ENCODE measurements at places on chromosomes 1 and 21.
A peak's percentile ranks its signal among the peaks of the same experiment; 100 is the strongest.

DNA sequence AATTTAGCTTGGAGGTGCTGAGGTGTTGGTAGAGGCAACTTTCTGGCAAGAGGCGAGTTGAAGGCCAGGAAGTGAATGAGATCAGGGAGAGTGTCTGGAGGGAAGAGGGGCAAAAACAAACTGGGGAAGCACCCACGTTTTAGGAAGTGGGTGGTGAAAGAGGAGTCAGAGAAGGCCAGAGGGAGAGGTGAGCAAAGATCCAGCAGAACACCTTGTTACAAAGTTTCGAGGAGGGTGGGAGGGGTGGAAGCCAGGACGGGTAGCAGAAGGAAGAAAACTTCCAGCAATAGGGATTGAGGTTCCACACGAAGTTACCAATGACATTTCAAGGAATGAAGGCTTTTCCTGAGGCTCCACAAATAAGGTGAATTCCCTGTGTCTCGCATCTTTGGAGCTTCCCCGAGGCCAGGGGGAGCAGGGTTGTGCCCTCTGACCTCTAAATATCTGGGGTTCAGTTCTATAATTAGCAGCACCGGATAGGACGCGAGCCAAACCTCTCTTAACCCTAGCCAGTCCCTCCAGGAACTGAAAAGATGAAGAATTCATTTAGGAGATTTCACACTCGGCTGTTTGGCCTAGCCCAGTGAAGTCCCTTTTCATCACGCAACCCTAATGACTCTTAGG lies 578 bp upstream of the SESN2 start:
- DNase-seq: no peak

- no peak for DNase-seq
Measured at GRCh38 chr1:108824051-108824450, 32.8 kb downstream of the AKNAD1 start.

GRCh38 chr1:228393811-228394570 lies 12.6 kb downstream of the TRIM11 start:
- DNase-seq: no peak

- no peak for DNase-seq
Measured at GRCh38 chr1:36466370-36467026, 2.3 kb upstream of the MRPS15 start.

DNA sequence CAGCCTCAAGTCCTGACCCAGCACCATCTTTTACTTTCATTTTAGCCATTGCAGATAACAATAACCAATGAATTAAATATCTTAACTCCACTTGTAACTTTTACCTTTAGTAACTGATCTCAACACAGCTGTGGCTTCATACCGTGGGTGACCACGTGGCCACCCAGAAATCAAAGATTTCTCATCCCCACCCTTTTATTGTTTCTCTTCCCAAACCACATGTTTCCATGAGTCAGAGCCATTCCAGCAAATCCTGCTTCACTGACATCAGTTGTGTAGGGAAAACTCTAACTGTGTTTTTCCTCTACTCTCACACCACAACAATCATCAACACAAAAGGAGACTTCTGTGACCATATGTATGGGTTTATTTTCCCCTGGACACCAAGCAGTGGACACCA lies 25.1 kb upstream of the BRDT start:
- no peak for DNase-seq

GRCh38 chr1:168521401-168522000 lies 22.3 kb downstream of the XCL2 start:
- peak; percentile 88 for DNase-seq

GRCh38 chr21:45859762-45860357 lies 121.7 kb upstream of the COL6A1 start:
- DNase-seq: no peak

DNA sequence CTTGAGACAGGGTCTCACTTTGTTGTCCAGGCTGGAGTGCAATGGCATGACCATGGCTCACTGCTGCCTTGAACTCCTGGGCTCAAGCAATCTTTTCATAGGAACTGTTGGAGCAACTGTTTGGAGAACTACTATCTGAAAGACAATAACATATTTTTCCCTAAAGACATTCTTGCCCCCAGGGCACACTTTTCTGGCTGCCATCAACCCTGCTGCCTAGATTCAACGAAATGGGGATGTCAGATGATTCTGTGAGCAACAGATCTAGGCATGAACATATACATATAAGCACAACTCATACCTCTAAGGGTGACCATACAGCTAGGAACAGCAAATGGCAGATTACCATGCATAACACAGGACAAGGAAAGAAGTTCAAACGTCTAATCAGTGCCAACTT lies 27.4 kb downstream of the JAK1 start:
- no peak for DNase-seq

- no peak for DNase-seq
Measured at GRCh38 chr1:209249785-209250440, 333.6 kb upstream of the CAMK1G start.

All from T-helper 2 cell (primary cell).